EL (cell line): ENCODE measurements at places on chromosomes 3 and 15.

DNA sequence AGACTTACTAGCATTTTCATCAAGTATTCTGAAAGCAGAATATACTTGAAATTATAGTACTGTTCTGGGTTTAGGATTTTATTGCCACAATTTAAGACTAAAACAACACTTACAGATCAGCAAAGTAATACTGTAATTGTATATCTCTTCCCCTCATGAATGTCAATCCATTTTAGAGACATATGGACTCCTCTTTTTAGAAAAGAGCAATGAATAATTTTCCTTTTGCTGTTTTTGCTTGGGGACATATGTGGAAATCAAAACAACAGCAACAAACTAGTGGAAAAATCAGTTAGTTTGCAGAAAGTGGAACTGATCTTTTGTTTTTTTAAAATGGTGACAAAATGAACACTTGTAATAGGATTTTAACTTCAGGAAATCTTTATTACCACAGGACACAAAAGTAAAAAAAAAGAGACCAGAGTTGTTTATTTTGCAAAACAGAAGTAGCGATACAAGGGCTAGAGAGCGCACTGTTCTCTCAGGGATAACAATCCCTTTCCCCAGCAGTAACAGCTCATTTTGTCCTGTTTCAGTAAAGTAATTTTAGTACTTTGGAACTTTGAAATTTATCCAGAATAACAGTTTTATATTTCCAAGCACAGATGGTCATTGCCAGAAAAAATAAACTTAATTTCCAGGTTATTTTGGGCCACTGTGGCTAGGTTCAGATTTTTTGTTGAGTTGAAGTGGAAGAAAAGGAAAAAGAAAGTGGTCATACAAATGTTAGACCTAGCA, 17.1 kb downstream of the LEKR1 start:
- no peak for DNase-seq

DNA sequence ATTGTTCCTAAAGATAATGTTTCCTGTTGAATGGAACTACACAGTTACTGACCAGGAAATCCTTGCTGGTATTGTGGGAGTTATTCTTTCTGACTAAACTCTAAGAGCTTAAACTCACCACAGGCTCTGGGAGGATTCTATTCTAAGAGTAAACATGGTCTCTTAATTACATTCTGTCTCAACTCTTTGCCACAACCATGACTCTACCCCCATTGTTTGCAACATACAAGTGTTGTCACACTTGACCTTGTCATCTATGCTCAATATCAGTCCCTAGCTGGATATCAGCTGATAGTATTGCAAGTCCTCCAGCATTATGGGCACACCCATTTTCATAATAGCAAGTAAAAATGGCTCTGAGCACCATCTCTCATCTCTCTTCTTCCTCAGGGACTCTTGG, 29.6 kb upstream of the SECISBP2L start:
- no peak for DNase-seq

DNA sequence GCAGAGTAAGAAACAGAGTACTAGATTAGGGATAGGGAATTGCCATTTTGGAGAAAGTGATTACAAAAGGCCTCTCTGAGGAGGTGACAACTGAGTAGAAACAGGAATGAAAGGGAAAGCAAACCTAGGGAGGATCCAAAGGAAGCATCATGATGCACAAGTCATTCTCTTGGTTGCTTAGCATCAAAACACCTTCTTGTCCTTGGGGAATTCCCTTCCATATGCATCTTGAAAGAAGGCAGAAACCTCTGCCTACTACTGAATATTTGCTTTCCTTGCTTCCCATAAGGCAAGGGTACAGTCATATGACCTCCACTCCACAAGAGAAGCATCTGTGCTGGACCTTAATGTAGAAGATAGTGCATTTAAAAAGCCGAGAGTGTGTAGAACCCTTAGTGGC, 24.1 kb downstream of the GABPB1 start:
- no peak for DNase-seq

DNA sequence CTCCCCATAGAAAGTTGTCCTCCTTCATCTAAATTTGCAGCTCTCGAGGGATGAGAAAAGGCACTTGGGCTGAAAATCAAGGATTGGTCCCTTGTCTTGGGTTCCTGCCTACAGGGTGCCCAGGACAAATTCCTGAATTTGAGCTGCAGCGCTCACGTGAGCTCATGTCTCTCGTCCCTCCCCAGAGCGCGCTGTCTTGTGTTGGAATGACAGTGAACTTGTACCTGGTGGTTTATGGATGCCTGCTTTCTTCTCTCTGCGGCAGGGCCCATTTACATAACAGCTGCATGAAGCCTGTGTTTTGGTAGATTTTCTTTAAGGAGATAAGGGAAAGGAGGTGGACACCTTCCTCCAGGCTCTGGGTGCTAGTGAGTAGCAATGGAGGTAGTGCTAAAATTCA, 4.3 kb downstream of the RYR3 start:
- no peak for DNase-seq

GRCh38 chr3:189368384-189368783, 196.6 kb downstream of the TPRG1 start:
- DNase-seq: no peak

DNA sequence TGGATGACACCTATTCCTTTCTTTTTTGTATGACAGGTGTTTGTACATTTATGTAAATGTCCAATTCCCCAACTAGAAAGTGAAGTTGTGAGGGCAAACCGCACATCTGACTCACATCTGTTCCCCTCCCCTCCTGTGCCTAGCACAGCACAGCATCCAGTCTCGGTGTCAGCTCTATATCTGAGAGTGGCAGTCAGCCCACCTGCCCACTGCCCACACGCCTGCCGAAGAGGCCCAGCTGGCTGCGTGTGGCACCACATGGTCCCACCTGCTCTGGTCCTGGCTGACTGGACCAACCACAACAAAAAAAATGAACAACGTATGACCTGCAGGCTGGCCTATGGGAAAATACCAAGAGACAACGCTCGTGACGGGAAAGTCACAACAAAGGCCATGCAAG, 62.8 kb downstream of the XXYLT1 start:
- no peak for DNase-seq

- DNase-seq: no peak
Observed at GRCh38 chr15:33343275-33343674, 32.5 kb downstream of the RYR3 start.

DNA sequence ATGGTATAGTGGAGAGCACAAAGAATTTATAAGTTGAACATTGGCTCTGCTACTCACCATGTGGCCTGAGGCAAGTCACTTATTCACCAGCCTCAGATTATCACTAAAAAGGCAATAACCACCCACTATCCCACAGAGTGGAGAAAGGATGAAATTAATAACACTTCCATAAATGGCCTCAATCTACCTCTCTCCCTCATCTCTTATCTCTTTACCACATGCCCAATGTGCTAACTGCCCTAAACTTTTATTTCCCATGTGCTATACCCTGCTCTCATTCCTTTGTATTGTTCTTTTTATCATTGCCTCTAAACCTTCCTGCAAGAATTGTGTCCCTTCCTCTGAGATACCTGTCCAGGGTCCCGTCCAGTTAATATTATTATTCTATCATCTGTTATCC, 26.0 kb downstream of the SLC12A6 start:
- DNase-seq: no peak

- no peak for DNase-seq
Observed at GRCh38 chr3:13626396-13626795, 77.5 kb downstream of the FBLN2 start.

GRCh38 chr15:86347245-86347644, 267.6 kb downstream of the AGBL1 start:
- DNase-seq: no peak

DNA sequence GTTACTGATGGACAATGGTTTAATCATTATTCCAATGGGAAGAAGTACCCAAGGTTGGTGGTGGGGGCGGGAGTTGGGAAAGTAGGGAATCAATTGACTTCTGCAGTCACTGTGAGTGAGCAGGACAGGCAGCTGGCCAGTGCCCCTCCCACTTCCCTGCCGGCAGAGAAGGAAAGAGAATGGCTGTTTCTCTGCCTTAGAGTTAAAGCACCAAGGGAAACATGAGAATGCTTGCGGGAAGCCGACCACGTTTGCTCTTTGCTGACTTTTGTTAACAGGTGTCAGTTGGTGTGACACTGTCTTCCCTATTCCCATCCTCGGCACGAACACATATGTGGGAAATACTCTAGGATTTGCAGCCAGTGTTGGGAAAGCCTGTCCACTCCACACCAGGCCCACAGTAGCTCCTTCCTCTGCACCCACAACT, 33.5 kb upstream of the MFSD1 start:
- DNase-seq: peak; percentile 55

DNA sequence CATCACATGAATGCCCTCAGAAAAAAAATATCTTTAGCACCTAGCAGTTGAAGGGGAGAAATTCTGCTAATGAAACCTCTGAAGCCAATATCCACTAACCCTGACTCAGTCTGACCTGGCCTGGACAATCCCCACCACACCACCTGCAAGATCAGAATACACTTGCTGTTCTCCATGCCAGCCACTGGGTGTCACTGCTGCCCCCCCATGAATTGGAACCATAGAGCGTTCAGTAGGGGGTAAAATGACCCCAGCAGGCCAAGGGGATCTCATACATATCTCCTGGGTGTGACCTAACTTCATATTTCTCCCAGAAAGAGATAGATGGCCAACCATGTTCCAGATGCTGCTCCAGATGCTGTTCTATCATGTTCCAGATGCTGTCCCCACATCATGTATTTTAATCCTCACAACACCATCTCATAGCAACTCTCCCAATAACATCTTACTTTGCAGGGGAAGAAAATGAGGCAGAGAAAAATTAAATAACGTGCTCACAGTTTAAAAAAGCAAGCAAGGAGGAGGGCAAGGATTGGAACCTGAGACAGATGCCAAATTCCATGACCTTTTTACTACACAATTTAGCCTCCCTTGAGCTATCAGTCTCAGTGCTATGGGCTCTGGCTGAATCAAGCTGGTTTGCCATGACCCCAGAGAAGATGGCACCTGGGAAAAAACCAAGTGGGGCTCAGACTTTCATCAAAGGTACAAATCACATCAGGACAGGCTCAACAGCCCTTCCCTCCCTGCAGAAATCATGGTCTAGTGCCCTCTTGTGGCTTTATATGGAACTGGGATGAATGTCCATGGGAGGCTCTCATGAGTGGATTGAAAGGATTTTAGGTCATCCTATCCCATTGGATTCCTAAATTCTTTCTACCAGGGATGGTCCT, 12.4 kb downstream of the NTRK3 start:
- peak; percentile 50 for DNase-seq

- no peak for DNase-seq
Observed at GRCh38 chr3:20984594-20985205, 766.3 kb downstream of the ZNF385D start.

DNA sequence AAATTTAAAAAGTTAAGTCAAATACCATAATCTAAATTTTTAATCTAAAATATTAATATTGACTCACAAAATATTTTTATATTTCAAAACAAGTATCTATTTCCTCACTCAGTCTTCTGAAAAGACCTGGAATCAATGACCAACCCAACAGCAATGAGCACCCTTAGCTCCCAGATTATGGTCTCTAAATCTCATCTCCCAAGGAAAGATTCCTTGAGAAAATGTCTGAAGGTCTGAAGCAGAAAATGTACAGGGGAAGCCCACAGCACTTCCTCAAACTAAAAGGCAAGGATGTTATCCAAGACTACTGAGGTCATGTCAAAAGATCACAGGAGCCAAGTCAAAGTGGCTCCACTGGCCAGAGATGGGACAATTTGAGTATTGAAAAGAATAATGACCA, 51.0 kb upstream of the SLCO2A1 start:
- no peak for DNase-seq

GRCh38 chr3:46509661-46510187, 11.9 kb downstream of the RTP3 start:
- DNase-seq: no peak

DNA sequence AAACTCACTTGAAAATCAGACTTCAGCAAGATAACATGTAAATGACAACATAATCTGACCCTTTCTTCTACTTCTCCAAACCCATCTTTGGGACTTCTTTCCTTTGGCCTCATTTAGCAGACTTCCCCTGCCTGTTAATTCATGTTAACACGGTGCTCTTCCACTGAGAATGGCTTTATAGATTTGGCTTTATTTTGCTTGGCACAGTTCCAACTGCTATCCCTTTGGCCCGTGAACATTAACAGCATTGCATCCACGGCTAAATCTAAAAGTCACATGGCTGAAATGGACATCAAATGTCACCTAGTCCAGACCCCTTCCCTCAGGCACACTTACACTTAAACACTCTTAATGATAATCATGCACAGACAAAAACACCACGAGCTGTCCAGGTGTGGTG, 3.8 kb downstream of the ZMAT3 start:
- no peak for DNase-seq

DNA sequence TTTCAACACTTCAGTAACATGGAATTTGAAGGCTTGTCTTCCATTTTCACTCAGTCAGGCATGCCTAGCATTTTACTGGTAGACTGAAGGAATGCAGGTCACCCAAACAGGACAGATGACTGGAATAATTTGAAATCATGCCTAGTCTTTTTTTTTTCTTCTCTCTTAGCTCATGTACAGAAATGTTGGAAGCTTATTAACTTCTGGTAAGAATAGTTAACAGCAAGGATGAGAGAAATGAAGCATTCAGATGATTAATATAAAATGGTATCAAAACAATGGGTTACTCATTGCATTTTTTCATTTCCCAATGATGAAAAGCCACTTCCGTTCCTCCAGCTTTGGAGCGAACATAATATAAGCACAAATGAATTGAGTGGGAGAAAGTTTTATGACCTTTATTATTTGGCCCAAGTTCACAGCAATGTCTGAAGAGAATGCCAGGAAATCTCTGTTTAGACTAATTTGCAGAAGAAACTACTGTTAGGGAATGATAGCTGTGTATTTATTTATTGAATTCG, 431.6 kb upstream of the RASGRP1 start:
- DNase-seq: peak; percentile 89

- peak; percentile 87 for DNase-seq
Observed at GRCh38 chr3:16511681-16512434, 1.6 kb downstream of the RFTN1 start.

DNA sequence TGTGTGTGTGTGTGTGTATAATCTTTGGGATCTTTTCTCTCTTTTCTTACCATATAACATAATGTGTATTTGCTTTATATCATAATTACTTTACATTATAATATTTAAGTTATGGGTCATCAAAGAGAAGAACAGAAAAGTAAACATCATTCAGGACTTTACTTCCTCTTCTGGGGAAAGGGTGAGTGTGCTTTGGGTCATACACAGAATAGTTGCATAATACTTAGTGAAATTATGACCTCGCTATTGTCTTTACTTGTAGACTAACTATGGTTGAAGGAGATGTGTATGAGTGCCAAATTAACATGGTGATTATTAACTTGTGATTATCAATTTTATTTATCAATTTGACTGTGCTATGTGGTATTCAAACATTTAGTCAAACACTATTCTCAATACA, 1086.9 kb downstream of the DIPK2A start:
- DNase-seq: no peak

DNA sequence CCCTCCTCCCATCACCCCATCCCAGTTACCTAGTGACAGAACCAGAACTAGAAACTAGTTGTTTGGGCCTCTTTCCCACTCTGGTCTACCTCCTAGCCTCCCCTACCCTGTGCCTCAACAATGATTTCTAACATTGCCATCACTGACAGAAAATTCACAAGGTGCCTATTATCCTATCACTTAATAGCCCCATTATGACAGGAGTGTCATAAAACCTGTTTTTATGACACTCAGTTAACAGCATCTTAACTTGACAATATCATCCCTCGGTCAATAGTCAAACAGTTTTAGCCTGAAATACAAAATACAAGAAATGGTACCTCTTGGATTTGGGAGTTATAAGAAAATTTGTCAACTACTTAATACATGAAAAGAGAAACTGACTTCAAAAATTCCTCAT, 46.5 kb downstream of the ULK4 start:
- DNase-seq: no peak

- no peak for DNase-seq
Observed at GRCh38 chr3:16143861-16144447, 30.5 kb upstream of the GALNT15 start.
